ENCODE measurements at places on chromosomes 1 and 21. TPM values are rescaled to one million over a fixed set of nuclear protein-coding genes. Genes with fewer than 3 reads are reported as not detected.

C1orf141 gene
- total RNA-seq, result not detected

CEPT1 gene
- total RNA-seq, result 21.9 TPM

TSACC gene
- total RNA-seq, result 3.6 TPM

TSPEAR gene
- not detected for total RNA-seq

CELA3B gene
- 3.4 TPM for total RNA-seq

FCGR1A gene
- total RNA-seq, result not detected
